Mesothelial cell of epicardium (in vitro differentiated cells): ENCODE measurements at places on chromosomes 1 and 21.
A peak's percentile ranks its signal among the peaks of the same experiment; 100 is the strongest.

DNA sequence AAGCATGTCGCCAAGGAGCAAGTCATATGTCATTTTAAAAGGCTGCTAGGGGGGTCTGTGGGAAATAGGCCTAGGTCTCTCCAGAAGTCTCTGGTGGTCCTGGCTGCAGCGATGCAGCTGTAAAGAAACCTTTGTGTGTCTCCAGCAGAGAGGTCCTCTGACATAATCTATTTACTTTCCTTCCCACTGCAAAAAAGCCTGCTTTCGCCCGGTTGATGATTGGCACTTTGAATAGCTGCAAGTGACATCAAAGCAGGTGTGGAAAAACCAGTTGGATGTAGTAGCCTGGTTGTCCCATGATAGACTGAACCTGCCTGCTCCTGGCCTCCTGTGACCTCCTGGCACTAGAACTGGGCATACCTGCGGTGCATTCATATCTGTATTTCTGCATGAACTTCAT is 13.8 kb downstream of the RASSF5 start:
- no peak for DNase-seq

DNA sequence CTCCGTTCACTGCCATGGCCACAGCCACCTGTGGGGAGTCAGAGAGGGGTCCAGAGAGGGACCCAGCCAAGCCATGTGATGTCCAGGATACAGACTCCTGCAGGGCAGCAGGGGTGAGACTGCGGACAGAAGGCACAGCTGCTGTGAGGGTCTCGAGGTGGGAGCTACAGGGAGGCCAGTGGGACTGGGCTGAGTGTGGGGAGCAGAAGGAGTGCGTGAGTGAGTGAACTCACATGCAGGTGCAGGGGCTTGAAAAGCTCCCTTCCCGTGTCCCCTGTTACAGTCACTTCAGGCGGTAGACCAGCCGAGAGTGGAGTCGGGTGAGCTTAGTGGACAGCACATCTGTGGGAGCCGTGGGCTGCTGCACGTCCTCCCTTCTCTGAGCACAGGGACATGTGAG is 42.4 kb downstream of the S100B start:
- no peak for DNase-seq

DNA sequence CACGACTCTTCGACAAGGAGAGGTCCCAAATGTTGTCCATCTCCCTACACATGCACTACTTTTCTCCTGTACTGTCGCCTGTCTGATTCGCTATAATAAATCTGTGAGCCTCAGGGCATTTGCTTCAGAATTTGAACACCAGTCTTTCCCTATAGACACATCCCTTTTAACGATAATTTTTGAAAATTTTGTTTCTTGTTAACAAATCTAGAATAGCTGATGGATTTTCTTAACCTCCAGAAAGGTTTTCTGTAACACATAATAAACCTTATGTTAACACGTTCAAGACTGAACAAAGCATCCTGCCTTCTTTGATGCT is 704 bp downstream of the CAPZA1 start:
- no peak for DNase-seq

GRCh38 chr21:27582246-27582947 is 615.5 kb upstream of the ADAMTS5 start:
- no peak for DNase-seq

DNA sequence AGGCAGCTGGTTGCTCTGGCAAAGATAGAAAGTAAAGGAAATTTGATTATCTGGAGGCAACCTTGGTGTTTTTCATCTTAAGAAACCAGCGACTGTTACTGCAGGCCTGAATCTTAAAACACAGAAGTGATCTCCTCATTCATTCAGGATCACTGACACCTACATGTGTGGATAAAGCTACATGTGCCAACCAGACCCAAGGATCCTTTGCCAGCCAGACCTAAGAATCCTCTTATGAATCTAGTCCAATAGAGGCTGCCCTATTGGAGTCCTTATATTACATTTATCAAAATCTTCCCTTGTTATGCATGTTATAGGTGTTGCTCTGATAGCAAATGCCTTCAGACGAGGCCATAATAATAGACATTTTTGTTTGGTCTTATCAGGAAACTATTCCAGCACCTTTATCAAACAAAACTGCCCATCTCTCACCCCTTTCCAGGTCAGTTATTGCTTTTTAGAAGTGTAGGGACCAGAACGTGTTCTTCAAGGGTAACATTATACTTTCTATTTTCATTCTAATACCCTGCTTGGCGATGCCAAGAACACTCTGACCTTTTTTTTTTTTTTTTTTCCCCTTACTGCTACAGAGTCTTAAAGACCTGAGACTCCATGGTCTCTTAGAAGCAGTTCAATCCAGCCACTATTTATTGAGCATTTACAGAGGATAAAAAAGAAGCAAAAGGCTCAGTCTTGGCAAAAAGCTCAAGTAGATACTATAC is 175.5 kb upstream of the PTBP2 start:
- DNase-seq = no peak

- peak; percentile 13 for DNase-seq
Measured at GRCh38 chr21:45545691-45546531, 3.7 kb upstream of the SLC19A1 start.

GRCh38 chr1:208369658-208370057 is 125.5 kb upstream of the PLXNA2 start:
- no peak for DNase-seq

DNA sequence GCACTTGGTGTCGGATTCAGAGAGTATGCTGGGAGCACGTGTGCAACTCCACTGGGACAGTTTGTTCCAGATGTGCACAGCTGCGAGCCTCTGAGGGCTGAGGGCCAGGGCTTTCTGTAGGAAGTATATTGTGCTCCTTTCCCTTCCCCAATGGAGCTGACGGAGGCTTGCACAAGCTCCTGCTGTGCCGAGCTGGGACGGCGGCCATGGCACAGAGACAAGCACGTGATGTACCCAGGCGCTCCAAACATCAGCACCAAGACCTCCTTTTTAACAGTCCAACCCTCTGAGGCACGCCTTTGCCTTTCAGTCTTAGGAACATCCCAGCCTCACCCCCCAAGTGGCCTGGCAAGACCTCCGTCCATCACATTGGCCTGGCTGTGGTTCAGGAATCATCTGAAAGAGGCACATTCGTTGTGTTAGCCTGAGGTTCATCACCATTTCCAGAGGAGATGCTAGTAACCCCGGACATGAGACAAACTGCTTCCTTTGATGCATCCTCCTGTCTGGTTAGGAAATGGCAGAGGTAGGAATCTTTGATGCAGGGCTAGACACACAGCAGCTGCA is 339.2 kb upstream of the KAZN start:
- DNase-seq = no peak

- DNase-seq = no peak
Measured at GRCh38 chr1:64051796-64052195, 151.6 kb upstream of the UBE2U start.

GRCh38 chr1:41325801-41326200 is 35.4 kb upstream of the FOXO6 start:
- DNase-seq = no peak

- no peak for DNase-seq
Measured at GRCh38 chr1:24149866-24150233, 6.9 kb upstream of the IL22RA1 start.

DNA sequence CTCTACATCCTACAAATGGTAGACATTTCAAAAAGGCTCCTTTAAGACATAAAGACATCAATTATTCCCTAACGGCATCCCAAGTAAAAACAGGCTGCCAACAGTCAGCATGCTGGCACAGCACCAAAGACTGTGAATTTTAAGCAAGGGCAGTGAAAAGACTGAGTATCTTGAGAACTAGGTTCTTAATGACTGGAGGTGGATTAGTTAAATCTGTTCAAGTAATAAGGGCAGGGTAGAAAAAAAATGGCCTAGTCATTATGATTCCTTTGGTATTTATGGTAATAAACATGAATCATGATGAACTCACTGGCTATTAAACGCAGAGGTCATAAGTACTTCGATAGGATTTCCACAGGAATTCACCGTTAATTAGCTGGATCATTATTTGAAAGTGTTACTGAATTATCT is 75.2 kb downstream of the KIFAP3 start:
- DNase-seq = no peak

- DNase-seq = no peak
Measured at GRCh38 chr1:70864302-70864701, 183.3 kb downstream of the PTGER3 start.

- DNase-seq = no peak
Measured at GRCh38 chr1:235455823-235456222, 48.4 kb downstream of the B3GALNT2 start.

DNA sequence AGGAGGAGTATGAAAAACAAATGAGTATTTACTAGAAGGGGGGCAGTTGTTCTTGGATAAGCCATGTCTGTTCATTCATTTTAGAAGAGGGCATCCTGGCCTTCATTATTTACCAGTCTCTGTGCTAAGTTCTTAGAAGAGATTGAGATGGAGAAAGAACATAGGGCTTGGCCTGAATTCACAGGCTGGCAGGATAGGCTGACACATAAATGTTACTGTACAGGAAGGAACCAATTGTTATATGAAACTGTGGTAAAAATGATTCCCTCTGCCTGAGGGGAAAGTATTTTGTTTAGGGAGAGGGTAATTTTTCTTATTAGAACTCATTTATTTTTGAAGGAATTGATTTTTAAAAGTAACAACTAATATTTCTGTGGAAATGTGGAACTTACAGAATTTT is 99.5 kb downstream of the MAN1A2 start:
- DNase-seq = no peak

DNA sequence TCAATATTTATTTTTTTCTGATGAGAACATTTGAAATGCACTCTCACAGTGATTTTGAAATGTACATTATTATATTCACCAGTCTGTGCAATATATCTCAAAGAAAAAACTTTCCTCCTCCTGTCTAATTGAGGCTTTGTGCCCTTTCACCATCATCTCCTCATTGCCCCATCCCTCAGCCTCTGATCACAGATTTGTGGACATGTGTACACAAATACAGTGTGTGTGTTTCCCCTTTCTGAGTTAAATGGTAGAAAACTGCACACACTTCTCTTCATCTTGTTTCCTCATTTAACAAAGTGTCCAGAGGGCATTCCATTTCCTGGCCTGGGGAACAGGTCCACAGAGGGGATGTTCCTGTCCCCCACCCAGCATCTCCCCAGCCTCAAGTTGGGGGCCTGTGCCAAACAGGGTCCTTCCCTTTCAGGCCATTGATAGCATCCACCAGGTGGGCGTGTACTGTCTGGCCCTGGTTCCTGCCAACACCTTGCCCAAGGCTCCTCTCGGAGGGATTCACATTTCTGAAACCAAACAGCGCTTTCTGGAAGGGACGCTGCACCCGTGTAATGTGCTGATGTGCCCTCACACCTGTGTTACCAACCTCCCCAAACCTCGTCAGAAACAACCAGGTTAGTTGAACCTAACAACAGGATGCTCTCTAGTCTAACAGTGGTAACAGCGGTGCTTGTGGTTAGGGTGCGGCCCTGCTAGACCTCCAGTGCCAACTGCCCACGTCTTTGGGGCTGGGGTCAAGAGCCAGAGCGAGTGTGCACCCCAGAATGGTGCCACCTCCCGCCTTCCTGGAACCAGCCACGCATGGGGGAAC is 54.6 kb downstream of the S100B start:
- DNase-seq = no peak

DNA sequence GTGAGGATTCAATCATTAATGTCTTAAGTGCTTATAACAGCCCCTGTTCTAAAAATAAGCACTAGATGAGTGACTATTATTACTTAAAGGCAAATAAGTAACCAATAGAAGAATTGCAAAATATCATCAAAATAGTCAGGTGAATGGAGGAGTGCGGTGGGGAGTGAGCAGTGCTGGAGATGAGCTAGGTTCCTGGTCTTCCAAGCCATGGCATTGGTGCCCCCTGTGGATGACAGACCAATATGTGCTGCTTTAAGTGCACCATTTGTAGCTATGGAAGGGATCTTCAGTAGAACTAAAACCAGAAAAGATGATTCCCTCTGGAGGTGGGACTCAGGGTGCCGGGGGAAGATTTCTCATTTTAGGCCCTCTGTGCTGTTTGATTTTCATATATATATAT is 46.1 kb upstream of the SLC30A1 start:
- DNase-seq = no peak

GRCh38 chr1:179661018-179661417 is 69.4 kb downstream of the TDRD5 start:
- no peak for DNase-seq
